ENCODE measurements at places on chromosomes 3 and 15.

DNA sequence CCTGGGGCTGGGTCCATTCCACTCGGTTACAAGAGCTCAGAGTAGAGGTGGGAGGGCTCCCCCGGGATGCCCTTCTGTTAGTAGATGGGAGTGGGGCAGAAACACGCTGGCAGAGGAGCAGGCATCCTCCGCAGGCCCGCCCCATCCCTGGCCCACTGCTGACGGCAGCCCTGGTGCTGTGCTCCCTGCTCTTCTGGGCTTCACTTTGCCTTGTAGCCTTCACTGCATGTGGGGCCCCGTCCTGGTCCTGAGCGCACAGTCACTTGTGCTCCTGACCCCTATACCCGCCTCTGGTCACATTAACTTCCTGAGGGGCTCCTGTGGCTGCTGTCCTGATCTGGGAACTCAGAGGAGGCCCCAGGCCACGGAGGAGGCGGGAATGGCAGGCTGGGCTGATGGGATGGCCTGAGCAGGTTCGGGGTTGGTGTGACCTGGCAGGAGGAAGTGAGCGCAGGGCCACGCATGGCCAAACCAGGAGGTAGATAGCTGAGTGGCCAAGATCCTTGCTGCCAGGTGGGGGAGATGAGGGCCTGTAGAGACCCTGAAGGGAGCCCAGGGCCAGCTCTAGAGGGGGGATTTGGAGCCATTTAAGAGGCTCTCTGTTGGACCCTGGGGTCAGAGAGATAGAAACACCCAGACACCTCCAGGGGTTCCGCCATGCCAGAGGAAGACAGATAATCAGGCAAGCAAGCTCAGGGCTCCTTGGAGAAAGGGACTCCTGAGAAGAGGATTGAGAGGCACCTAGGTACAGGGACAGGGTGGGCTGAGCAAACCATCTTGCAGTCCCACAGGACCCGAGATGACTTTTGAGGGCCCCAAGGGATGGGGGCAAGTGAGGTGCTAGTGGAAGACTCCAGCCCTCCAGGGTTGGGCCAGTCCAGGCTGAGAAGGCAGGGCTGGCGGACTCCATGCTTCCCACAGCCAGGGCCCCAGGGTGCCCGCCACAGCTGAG is 92.2 kb upstream of the PRR23E start:
- DNase-seq = no peak

GRCh38 chr3:77932926-77933325 is 893.0 kb downstream of the ROBO2 start:
- DNase-seq = no peak

DNA sequence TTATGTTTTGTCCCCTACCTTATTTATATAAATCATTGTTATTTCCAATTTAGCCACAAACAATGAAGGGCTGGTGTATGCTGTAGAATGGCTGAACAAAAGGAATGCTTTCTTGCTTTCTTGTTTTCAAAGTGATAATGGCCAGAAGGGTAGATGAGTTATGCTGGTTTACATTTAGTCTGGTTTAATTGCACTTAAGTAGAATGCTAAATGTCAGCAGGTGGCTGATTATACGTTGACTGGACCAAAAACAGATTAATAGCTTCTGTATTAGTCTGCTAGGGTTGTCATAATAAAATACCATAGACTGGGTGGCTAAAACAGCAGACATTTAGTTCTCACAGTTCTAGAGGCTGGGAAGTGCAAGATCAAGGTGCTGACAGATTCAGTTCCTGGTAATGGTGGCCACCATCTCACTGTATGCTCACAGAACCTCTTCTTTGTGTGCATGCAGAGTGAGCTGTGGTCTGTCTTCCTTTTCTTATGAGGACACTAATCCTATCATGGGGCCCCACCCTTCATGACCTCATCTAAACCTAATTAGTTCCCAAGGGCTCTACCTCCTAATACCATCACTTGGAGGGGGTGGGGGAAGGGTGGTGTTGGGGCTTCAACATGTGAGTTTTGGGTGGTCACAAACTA is 17.1 kb upstream of the XIRP1 start:
- DNase-seq = no peak

DNA sequence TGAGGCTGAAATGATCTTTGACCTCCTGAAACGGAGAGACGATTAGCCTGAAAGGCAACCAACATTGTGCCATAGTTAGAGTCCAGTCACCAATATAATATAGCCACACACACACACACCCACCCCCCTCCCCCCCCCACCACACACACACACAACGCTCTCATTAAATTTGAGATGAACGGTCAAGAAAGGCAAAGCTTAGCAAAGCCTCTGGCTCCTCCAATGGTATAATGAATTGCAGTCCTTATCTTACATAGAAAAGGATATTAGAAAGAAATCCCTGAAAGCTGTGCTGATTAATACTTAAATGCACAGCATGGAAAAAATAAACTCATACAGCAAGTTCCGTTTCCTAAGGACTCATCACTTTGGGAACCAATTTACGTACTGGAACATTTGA is 876 bp upstream of the ZNF385D start:
- no peak for DNase-seq

- no peak for DNase-seq
Measured at GRCh38 chr3:115758076-115758763, 134.9 kb downstream of the GAP43 start.

DNA sequence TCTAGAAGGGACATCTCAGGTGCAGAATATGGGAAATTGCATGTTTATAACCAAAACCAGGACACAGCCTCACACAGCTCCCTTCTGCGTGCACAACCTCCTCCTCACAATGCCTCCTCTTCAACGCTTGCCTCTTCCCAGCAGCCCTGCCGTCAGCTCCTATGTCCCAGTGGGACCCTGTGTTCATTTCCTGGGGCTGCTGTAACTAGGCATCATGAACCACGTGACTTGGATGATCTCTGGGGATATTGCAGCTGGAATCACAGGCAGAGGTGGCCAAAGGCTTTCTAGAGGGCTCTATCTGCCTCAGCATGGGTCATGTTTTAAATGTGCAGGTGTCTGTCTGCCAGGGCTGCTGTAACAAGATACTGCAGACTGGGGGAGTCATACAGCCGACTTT is 375.3 kb downstream of the OCA2 start:
- no peak for DNase-seq

DNA sequence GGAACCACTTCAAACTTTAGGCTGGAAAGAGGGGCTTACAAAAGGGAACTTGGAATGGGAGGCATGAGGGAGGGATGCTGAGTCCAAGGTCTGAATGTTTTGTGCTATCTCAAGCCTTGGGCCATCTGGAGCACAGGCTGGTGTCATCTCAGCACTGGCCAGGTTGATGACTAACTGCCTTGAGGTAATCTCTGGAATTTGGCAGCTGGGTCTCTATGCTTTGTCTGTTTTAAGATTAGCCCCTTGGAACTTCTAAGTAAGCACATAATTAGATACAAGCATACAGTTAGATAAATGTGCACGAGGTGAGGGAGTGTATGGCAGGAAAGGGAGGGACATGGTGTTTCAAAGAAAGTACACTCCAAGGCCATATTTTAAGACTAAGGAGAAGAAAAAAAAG is 252.4 kb upstream of the CCDC54 start:
- DNase-seq = no peak

DNA sequence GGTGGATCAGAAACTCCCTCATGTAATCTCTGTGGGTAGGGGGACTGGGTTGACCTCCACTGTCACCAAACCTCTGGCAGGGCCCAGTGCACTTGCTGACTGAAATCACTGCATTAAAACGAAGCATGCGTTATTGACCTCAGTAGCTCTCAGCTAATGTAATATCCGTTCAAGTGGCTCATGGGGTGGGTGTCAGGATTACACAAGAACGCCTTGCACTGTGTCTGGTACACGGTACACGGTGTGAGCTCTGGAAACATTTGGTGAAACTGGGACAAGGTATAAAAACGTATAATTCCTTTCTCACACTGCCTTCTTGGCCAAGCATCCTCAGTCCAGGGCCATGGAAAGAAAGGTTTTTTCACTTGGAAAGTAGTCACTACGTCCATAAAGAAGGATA is 11.9 kb downstream of the LRTM1 start:
- no peak for DNase-seq

GRCh38 chr3:118782755-118783202 is 251.9 kb downstream of the IGSF11 start:
- DNase-seq = no peak

DNA sequence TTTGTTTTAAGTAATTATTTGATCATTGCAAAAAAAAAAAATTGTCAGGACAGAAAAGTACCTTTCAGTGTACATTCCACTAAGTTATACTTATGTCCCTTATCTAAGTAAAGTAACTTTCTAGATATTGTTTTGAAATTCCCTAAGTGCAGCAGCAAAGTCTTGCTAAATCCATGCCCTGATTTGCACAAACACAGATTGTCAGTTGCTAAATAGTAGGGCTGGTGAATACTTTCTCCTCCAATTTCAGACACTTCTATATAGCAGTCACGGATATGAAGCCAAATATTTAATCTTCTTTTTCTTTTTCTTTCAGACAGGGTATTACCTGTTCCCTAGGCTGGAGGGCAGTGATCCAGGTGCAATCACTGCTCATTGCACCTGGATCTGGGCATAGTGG is 12.9 kb downstream of the LRRC2 start:
- DNase-seq = no peak

GRCh38 chr3:65436580-65436979 is 602.1 kb downstream of the MAGI1 start:
- DNase-seq = no peak

DNA sequence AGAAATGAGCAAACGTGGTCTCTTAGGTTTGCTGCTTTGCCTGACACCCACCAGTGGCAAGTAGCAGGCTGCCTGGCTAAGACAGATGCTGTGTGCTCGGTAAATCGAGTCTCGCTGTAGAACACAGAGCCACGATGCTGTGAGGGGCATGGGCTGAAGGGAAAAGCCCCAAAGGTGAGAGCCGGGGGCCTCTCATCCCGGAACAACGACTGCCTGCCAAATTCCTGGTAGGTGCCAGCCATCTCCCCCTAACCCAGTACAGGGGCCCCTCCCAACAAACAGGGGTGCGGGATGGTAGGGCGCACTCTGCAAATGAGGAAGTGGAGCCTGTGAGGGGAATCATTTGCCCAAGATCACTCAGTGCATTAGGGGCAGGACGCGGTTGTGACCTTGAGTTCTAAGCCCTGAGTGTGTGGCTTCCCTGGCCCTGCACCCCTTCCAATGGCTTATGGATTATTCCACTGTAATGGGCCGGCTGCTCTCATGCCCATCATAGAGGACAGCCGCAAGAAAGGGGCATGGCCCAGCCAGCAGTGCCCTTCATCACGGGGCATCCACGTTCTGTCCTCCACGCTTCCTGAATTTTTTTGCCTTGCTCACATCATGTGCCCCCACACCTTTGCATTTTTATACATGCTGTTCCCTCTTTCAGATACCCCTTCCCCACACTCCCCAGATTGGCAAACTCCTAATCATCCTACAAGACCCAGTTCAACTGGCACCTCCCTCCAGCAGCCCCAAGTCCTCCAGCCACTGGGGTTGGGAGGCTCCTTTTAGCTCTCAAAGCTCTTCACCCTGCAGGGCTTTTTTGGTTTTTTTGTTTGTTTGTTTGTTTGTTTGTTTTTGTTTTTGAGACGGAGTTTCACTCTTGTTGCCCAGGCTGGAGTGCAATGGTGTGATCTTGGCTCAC is 125.4 kb downstream of the NUP210 start:
- DNase-seq = no peak

DNA sequence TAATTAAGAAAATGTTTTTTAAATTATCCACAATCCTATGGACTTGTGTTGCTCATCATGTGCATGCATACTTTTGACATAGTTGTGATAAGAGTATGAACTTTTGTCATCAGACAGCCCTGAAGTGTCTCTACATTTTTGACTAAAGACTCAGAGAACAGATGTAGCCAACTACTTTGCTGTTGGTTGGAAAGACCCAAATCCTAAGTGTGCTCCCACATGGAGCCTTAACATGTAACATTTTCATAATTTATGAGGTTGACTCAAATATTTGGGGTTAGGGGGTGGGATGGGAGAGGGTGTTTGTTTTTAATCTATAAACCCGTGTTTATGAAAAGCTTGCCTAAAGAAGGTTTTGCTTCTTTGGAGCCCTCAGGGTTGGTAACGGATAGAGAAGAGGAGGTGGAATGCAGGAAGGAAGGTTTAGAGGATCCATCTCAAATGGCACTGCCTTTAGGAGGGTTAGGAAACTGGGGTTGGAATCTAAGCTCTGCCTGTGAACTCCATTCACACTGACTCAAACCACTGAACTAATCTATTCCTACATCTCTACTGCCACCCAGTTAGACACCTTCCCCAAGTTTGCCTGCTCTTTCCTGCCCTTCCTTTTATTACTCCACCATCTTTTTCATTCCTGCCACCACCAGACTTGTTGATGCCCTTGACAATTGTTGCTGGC is 3.7 kb downstream of the BOC start:
- DNase-seq = no peak

DNA sequence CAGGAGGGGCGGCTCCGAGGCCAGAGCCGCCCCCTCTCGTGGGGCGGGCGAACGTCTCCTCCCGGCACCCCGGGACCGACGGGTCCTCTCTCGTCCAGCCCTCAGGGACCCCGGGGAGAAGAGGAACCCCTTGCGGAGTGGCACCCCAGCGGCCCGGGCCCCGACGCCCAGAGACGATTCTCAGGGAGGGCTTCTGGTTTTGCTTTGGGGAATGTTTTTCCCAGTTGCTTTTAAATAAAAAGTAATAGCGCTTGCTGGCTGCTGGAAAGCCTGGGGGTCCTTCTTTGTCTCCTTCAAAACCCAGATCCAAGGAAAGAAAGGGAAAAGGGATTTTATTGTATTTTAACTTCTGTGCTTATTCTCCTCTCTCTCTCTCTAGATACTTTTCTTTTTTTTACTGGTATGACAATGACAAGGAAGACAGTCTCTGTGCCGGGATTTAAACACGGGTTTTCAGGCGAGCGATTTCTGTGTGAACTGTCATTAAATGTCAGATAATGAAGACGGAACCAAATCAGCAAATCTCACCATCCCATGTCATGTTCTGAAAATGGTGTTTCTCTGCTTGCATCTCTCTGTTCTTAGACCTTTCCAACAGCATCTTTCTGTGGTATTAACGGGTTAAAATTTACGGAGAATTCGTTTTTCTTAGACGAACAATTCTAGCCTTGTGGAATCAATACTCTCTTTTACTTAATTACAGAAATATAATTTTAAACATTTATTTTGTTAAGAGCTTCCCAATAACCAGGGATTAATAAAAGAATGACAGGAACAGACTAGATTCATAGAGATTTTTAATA is 530 bp upstream of the PCOLCE2 start:
- no peak for DNase-seq

GRCh38 chr3:13068269-13069010 is 4.8 kb downstream of the IQSEC1 start:
- DNase-seq = no peak

GRCh38 chr15:47778263-47778770 is 61.0 kb downstream of the SEMA6D start:
- no peak for DNase-seq

GRCh38 chr3:44576613-44577012 is 8.2 kb upstream of the ZNF660 start:
- DNase-seq = no peak

GRCh38 chr3:66472313-66473134 is 28.3 kb downstream of the LRIG1 start:
- no peak for DNase-seq

DNA sequence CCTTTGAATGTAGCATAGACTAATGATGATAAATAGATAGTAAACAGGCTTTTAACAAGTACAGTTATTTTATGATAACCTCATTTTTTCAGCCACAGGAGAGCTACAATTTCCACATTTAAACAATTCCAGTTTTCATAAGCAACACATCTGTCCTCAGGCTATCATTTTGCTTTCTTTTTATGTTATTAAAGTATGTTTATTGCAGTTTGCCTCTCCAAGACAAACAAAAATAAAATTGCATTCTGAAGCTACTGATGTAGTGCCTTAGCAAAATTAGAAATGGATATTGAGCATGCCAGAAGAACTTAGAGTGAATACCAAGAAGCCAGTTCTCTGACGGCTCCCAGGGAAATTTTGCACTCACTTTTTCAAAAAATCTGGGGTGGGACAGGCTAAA is 140.6 kb upstream of the ABHD17C start:
- no peak for DNase-seq

All from D721Med (cell line).